ENCODE measurements at places on chromosomes 7 and 10.

DNA sequence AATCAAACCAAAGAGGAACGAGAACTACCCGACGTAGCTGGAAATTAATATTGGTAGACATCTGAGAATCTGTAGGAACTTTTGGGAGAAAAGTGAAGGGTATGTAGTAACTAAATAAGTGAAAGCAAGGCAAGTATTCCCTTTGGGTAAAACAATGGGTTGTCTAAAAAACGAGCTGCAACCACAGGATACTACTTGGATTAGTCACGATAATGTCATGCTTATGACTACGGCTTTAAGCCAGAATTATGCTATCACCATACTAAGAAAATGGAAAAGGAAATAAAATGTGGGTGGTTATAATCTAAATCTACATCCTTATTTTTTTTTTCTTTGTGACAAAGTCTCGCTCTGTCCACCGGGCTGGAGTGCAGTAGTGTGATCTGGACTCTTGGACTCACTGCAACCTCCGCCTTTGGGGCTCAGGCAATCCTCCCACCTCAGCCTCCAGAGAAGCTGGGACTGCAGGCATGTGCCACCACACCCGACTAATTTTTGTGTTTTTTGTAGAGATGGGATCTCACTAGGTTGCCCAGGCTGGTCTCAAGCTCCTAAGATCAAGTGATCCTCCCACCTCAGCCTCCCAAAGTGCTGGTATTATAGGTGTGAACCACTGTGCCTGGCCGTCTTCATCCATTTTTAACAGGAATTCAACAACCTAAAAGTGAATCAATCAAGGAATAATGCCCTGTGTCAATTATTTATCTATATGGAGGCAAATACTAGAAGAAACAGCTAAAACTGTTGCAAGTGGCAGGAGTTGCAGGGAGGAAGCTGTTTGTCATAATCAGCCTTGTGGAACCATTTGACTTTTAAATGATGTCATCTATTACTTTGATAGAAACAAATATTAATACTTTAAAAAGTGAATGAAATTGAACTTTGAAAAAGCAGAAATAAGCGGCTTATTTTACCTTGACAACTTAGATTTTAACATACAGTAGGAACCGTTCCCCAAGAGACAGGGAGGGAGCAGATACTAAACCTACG is 189.3 kb downstream of the PRPF18 start:
- DNase-seq, result no peak

DNA sequence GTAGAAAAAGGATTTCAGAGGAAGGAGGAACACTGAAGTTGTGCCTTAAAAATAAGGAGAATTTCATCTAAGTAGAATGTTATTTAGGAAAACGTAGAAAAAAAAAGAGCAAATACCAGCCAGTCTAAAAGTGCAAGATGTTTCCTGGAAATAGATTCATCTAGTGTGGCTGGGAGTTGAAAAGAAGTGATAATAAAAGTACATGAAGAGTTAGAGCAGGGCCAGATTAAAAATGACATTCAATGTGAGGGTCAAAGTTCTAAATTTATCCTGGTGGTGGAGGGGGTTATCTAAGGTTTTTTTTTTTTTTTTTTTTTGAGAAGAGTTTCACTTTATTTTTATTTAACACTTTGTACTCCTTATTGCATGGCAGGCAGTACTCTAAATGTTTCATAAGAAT is 289.3 kb downstream of the MDFIC start:
- no peak for DNase-seq

GRCh38 chr10:24307696-24308485 is 99.0 kb downstream of the KIAA1217 start:
- no peak for DNase-seq

DNA sequence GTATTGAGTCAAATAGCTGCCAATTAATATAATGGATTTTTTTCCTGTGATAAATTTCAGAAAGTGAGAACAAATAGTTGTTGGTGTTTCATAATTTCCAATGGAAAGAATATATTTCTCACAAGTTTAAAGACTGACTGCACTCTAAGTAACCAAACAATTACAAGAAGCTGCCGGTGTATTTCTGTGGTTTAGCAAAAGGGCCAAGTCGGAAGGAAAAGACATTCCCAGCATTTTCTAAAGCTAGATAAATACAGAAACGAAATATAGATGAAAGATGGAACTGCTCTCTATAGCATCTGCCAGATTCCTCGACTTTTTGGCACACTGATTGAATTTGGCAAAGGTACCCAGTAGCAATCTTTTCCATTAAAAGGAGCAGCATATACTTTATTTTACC is 92.7 kb upstream of the MKX start:
- DNase-seq, result no peak

- no peak for DNase-seq
Measured at GRCh38 chr7:133009426-133010252, 72.3 kb downstream of the CHCHD3 start.

- DNase-seq, result no peak
Measured at GRCh38 chr7:137954614-137955013, 47.3 kb downstream of the CREB3L2 start.

DNA sequence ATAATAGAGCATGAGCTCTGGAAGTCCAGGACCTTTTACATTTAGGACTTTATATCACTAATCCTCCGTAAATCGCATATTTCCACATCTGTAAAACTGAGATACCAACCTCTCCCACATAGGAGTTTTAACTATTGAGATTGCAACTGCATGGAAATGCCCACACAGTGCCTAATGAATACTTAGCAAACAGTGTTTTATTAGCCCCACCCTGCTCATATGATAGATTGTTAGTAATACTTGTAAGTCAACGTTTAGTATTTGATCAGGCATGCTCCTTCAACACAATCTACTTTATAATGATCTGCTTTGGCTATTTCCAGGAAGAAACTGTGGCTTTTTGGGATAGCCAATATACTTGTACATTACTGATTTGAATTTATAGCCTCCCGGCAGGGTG is 8.5 kb downstream of the PDZD8 start:
- DNase-seq, result no peak

DNA sequence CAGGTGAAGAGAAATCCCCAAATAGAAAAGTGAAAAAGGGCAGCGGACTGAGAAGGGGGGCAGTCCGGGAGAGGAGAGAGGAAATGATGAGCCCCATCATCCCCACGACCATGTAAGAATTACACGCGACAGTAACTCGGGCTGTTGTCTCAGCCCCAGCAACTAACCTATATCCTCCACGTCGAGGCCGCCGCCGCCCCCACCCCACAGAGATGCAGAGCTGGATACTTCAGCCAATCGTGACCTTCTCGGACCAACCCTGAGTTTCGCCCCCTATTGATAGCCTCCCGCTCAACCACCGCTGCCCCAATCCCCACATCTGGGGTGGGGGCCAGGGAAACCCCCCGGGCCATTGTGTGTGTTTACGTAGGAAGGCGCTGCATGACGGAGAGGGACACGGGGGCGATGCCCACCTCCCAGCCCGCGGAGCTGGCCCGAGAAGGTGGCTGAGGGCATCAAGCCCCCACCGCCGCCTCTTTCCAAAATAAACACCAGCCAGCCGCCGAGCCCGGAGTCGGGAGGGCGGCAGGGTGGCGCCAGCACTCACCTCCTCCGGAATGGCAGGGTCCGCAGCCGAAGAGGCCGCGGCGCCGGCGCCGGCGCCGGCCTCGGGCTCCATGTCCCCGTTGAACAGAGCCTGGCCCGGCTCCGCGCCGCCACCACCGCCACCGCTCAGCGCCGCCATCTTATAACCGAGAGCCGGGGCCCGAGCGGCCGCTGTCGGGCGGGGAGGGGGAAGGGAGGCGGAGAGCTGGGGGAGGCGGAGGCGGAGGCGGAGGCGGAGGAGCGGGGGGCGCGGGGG is 509 bp downstream of the BRAF start:
- DNase-seq, result no peak

All from LNCaP clone FGC (cell line).